Stimulated activated CD4-positive, alpha-beta T cell treated with anti-CD3 and anti-CD28 coated beads, Interleukin-15, amount 100 ng/mL, for 1 hour (primary cell): ENCODE measurements at places on chromosomes 7 and 10.

DNA sequence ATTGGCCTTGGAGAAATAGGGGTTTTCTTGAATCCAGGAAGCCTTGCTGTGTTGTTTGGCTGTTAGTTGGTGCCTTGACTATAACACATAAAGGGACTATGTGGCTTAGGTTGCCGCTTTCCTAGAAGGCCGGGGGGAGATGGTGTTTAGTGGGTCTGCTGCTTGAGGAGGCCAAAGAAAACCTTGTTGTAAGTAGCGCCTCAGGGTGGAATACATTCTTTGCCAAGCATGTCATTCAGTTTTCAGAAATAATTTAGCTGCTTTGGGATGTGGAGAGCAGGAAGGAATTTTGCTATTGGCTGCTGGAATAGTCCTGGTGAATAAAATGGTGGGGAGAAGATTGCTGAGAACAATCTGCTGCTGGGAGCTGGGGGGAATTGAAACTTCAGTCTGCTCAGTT is 132.9 kb upstream of the WNT16 start:
- DNase-seq = no peak

DNA sequence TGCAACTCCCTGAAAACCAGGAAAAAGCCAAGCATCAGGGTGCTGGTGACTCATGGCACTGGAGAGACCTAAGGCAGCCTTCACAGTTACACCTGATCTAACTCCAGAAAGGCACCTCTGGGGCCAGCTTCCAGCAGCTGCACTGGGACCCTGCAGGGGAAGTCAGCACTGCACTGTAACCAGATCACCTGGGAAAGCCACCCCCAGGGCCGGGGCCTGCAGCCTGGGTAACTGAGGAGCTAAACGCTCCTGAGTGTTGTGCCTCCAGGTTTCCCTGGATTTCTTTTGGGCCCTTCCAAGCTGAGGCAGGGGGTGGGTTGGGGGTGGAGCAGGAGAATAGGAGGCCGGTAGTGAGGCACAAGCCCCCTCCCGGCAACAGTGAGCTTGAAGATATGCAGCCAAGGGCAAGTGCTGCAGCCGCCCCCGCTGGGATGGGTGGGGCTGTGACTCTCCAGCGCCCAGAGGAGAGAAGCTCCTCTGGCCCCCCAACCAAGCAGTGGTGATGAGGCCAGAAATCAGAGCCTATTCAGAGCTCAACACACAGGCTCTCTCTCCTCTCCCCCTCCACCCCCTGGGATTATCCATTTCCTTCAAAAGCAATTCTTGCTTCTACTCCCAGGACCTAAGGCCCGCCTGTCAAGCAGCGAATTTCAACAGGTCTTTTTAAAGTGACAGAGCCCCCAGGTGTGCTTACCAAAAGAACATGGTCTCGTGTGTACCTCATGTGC is 2.6 kb downstream of the CXCL12 start:
- DNase-seq = no peak

GRCh38 chr7:5214236-5214635 is 24.2 kb downstream of the WIPI2 start:
- DNase-seq = no peak

DNA sequence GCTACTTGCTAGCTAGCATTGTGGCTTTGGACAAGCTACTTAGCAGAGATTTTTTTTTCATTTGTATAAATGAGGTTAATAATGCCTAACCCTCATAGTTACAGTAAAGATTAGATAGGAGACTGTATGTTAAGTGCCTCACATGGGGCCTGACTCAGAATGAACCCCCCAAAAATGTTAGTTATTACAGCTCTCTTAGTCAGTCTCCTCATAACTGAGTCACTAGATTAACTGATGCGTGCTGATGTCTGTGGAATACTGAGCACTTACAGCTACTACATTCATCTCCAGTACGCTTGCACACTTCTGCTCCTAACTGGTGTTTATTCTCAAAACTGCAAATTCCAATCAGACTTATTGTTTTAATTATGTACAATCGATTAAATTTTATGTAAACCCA is 315.3 kb downstream of the SNX13 start:
- DNase-seq = no peak

DNA sequence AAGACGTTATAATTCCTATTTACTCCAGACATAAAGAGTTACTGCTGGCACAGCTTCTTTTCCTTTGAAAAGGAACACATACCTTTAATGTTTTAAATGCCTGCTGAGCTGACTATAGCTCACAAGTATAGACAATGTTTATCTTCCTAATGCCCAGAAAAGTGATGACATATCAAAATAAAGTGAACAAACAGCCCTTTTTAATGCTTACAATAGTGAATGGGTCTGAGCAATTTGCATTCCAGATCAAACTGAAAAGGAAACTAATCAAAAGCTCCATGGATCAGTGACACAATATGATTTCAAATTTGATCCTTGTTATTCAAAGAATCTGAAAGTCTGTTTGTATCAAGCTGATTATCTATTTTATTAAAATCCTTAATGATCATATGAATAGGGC is 233.6 kb upstream of the SEMA3E start:
- DNase-seq = no peak

GRCh38 chr7:53658951-53659350 is 623.5 kb downstream of the POM121L12 start:
- DNase-seq = no peak

DNA sequence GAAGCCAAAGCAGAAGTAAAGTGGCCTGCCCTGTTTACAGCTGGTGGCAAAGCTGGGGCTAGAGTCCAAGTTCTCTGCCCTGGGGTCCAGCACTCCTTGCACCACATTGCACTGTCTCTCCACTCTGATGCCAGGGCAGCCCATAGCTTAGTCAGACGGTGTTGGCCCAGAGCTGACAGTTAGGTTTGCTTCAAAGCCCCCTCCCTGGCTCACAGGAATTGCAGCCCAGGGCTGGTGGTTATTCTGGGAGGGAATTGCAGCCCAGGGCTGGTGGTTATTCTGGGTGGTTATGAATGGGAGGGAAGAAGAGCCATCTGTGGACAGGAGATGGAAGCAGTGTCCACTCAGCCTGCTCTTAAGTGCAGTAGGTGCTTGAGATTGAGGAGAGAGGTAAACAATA is 88.9 kb downstream of the SCRN1 start:
- no peak for DNase-seq

GRCh38 chr7:155705623-155706360 is 61.3 kb downstream of the RBM33 start:
- no peak for DNase-seq

DNA sequence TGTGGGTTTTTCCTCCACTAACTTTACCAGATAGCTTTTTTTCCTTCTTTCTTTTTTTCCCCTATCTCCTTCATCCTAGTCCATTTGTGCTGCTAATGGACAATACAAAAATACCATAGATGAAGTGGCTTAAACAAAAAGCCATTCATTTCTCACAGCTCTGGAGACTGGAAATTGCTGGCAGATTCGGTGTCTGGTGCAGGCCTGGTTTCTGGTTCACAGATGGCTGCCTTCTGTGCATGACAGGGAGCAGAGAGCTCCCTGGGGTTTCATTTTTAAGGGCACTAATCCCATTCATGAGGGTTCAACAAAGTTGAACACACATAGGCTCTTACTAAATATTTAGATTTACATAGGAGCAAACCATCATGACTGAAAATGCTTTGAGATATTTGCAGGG is 467.4 kb downstream of the TYW1 start:
- no peak for DNase-seq

DNA sequence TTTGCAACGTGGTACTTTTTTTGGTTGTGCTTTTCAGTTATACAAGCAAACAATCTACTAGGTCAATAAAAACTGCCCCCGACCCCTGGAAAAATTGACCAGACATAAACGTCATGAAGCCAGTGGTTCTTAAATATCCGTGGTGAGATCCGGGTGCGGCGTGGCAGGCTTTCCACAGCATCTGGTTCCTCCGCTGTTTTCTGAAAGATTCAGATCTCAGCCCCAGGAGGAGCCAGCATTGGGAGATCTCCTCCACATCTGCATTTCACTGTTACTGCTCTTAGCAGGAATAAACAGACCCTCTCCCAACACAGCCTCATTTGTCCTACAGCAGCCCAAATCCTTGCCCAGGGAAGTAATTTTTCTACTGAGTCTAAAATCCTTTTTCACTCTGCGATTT is 664.3 kb upstream of the FOXK1 start:
- DNase-seq = no peak

GRCh38 chr10:117865945-117866344 is 180.8 kb downstream of the RAB11FIP2 start:
- no peak for DNase-seq

DNA sequence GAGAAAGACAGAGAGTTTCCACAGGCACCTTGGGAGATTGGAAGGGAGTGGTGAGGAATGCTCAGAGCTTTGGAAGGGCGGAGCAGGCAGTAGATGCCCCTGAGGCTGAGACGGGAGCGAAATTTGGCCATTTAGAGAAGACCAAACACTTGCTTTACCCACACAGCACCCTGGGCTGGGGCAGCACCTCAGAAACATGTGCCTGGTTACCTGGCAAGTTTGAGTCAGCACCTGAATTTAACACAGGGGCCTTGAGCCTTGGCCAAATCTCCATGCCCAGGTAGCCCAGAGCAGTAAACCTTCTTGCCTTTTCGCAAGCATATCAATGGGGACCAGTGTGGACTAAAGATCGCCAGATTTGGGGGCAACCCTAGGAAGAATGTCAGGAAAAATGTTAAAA is 111.9 kb upstream of the NFE2L3 start:
- DNase-seq = no peak

GRCh38 chr10:60901561-60902235 is 42.3 kb downstream of the RHOBTB1 start:
- no peak for DNase-seq

- DNase-seq = no peak
These were observed 27.9 kb upstream of the GATA3 start for GRCh38 chr10:8026349-8027259.

- DNase-seq = no peak
These were observed 142.5 kb downstream of the RNF216 start for GRCh38 chr7:5638994-5639393.

DNA sequence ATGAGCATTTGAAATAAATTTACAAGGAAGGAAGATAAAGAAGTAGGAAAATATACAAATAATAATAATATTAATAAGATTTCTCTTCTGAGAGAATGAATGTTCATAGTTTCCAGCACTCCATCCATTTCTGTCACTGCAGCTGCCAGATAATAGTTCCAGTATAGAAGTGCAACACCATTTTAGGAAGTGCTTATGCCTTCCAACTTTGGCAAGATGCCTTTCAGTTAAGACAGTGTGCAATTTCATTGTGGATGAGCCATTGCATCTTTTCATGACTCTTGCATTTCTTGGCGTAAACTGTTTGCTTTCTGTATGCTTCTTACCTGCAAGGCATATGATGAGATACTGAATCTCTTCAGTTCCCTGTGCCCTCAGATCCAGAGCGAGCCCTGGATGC is 185.0 kb downstream of the PDE1C start:
- DNase-seq = no peak

GRCh38 chr7:38518541-38518940 is 112.6 kb downstream of the AMPH start:
- no peak for DNase-seq

GRCh38 chr7:38066391-38066790 is 111.7 kb upstream of the STARD3NL start:
- DNase-seq = no peak

- DNase-seq = no peak
These were observed 19.6 kb downstream of the CAMK2B start for GRCh38 chr7:44305564-44306507.

GRCh38 chr7:120395526-120396019 is 122.6 kb downstream of the KCND2 start:
- no peak for DNase-seq

DNA sequence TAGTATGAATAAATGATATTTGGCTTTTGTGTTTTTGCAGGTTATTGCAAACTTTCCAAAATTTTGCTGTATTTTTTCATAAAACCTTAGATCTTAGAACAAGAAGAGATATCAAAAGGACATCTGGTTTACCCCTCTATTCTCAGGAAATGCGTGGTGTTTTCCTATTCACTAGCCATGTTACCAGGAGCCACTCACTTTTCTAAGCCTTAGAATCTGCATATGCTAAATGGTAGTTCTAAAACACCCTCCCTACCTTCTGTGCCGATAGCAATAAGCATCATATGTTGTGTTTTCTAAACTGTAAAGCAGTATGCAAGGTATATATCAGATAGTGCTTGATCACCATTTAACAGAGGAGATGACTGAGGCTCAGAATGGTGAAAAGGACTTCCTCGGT is 715.0 kb upstream of the CELF2 start:
- DNase-seq = no peak

GRCh38 chr10:74165530-74165901 is 14.5 kb downstream of the ADK start:
- DNase-seq = no peak

DNA sequence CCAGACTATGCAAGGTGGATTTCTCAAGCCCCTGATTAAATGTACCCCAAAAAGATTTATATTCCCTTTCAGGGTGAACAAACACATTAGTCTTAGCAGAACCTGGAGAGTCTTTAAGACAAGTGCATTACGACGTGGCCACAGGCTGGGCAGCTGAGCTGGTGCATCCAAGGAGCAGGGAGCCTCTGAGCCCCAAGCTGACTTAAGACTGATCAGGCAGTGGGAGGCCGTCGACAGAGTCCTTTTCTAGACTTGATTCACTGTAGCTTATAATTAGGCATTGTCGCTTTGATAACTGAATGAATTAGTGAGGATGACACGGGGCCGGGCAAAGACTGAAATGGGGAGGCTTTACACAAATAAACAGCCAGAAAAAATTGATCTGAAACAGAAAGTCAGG is 353.2 kb downstream of the GPAM start:
- no peak for DNase-seq

DNA sequence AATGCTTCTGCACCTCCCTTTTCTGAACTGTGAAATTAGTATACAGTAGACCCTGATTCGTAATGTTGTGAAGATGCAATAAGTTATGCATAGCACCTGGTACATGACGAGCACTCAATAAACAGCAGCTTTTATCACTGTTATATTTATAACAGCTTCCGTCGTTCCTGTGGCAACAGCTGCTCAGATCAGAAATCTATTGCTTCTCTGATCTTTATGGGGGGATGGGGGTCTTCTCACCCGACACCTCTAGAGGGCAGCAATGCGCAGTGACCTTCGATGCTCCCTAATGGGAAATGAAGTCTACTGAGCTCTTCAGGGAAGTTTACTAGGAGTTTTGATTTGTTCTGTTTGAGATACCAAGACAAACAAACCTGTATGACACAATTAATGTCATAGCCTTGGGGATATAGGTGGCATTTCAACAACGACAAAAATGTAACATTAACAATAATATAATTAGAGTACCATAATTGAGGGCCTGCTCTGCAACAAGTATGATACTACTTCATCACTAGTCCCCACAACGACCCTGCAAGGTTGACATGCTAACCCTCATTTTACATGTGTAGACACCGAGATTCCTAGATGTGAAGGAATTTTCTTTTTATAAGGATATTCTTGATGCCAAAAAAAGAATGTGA is 289.6 kb downstream of the SFMBT2 start:
- peak; percentile 39 for DNase-seq

DNA sequence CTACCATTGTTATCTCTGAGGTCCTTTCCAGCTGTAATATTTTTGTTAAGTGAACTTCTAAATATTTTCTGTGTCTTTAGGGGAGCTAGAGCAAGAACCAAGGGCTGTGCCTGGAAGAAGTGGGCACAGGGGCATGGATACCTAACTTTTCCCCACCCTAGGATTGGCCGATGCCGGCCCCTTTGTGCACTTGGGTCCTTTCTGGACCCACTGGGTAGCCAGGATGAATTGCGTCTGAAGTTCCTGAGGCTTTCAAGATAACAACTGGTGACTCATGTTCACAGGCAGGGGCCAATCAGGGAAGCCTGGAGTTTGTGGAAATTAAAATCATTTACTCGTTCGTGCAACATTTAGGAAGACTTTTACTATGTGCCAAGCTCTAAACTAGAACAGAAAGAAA is 758 bp downstream of the DPCD start:
- no peak for DNase-seq
